HCEC 1CT (cell line): ENCODE measurements at places on chromosomes 4 and X.

- no peak for DNase-seq
These were observed 37.1 kb downstream of the RGS12 start for GRCh38 chr4:3329887-3330286.

DNA sequence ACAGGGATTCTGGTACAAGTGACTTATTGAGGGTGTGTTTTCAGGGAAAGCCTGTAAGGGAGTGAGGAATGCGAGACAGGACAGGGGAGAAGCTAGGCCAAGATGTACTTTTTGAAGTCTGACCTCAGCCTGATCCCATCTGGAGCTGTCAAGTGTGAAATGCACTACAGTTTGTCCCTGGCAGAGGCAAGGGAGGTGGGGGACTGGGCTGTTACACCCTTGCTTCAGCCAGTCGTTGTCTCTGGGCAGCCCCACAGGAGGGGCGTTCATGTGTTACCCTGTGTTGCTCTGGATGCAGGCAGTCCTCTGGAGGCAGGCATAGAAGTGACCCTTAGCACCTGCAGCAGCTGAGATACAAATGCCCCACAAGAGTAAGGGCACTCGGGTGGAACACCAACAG, 25.8 kb downstream of the PPEF1 start:
- DNase-seq = no peak

DNA sequence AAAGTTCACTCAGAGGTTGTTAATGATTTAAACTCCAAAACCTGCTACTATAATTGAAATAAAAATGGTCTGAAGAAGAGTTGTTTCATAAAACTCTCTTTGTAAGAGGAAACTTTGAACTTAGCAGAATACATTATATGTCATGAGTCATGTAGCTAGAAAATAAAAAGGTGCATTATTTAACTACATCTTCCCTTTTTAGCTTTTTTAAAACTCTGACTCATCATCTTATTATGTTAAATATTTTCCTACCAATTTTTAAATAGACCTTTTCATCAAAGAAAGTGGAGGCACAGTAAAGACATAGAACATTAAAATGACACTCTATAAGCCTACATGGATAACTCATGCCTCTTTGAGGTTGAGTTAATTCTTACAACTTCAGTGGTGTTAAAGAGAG, 1.2 kb upstream of the ZNF827 start:
- DNase-seq = peak; percentile 42

DNA sequence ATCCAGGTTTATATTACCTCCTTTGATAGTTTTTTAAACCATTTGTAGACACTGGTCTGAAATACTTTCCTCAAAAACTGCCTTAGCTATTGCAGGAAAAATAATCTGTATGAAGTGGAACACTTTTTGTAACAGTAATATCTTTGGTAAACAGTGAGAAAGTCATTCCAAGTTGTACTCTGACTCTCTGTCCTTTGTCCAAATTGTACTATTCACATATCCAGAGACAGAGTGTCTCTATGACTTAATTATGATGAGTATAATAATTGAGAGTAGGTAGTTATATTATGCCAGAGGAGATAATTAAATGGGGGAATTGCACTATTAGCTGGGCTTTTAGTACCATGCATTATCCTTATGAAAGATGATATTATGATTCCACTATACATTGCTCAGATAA, 112.6 kb upstream of the LCORL start:
- DNase-seq = no peak

DNA sequence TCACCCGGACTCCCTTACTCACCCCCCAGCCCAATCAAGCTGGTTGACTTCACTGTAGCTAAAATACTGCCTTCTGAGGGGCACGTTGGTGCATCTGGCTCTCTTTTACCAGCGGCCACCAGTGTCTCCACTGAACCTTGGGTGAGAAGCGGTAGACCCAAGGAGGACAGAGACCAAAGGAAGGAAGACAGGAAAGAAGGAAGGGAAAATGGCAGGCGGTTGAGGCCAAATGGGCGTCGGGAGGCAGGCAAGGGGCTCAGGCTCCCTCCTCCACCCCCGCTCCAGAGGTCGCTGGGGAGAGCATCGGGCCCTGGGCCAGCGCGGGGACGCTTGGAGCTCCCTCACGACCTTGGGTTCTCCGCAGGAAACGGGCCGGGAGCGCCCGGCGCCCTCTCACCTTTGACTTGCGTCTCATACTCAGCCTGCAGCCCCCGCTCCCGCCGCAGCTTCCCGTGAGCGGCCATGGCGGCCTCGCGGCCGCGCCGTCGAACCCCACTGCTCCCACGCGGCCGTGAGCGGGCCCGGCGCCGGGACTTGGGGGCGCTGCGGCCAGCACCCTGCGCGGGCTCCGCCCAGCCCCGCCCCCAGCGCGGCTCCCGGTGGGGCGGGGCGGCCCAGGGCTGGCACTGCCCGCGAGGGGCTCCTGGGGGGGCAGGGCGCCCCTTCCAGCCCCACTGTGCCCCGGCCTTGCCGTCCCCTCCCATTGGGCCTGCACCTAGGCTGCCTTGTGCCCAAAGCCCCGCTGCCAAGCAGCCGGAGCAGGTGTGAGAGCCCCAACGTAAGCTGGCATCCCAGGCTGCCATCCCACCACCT, at the start of gene ARHGAP4:
Gene ARHGAP4, minus strand, starts transcription at position 526 of the 813 bp plus-strand sequence. Its CDS starts 62 bp downstream, at position 464.
- DNase-seq = no peak

DNA sequence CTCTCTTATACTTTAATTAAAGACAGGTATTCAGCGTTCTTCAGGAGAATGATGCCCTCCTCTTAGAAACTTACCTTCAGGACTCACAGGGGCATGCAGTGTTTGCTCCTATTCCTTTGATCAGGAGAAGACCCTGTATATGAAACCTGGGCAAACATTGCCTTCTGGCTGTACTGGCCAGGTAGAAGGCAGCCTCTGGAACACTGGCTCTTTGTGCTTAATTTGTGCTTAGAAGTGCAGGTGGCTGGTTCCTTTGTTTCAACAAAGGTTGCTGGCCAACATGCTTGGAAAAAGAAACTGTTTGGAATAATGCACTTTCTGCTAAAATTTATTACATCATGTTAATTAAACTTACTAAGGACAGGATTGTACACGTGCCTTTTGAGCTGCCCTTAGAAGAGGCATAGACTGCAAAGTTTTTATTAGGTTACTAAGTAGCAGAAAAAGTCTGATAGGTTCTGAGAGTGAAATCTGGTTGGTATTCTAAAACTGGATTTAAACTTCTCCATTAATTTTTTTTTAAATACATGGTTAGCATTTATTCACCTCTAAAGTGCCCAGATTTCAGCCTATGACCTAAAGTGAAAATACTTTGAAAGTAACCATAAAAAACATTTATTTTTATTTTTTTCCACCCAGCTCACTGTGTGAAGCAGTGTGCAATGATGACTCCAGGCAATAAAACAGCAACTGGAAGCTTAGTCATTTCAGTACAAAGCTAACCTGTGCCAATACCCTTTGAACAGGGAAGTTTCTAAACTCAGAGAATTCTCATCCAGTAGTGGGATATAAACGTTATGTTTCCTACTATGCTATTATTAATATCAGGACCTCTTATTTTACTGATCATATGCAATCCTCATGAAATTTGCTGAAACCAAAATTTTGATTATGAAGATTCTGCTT, 11.3 kb downstream of the RASSF6 start:
- DNase-seq = peak; percentile 55

DNA sequence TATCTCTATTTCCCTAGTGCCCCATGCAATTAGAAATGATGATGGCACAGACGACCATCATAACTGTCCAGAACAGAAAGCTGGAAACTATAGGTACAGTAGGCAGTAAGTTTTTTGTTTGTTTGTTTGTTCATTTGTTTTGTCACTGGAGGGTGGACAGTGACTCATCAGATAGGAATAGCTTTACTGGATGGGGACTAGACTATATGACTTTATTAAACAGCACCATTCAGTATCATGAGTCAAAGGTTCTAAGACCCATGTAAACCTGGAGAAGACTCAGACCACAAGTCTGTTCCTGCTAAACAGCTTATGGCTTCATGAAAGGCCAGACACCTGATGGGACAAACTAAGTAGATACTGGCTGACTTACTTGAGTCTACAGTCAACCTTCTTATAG, 38.4 kb downstream of the PLAC1 start:
- DNase-seq = no peak

DNA sequence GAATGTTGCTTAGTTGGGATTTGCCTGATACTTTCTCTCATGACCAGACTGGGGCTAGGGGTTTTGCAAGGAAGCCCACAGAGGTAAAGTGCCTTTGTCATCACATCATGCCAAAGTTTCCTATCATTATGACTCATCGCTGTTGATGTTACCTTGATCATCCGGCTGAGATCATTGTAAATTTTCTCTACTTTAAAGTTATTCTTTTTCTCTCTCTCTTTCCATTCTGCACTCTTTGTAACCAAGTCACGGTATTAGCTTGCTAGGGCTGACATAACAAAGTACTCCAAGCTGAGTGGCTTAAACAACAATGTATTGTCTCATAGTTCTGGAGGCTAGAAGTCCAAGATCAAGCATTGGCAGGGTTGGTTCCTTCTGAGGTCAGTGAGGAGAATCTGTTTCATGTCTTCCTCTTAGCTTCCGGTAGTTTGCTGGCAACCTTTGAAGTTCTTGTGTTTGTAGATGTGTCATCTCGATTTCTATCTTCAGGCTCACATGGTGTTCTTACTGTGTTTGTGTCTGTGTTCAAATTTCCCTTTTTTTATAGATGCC, 113.0 kb downstream of the DTHD1 start:
- DNase-seq = no peak

- DNase-seq = no peak
These were observed 71.1 kb upstream of the MAGEB2 start for GRCh38 chrX:30144221-30144620.

- DNase-seq = peak; percentile 35
These were observed 628 bp downstream of the MXD4 start for GRCh38 chr4:2261110-2261852.

DNA sequence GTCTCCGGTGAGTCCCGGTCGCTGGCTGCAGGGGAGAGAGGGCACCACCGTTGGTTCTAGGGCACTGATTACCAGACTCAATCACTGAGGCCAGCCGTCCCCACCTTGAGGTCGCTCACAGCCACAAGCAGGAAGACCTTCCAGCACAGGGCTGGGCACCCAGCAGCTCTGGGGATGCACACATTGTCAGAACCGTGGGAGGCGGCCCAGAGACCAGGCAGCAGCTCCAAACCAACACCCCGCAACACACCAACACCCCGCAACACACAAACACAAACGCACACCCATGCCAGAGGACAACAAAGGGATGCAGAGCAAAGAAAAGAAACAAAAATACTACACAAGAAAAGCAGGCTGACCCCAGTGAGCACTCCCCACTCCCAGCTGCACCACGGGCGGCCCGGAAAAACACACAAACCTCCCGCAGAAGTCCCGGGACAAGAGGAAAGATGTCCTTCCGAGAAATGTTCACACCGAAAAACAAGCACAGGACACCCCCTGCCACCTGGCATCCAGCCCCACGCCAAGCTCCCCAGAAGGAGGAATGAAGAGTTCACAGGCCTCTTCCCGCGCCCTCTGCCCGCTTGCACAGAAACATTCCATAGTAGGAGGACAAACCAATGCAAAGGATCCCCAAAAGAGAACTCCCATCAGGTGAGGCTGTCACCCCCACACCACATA, 3.2 kb downstream of the HMX1 start:
- DNase-seq = no peak

- peak; percentile 60 for DNase-seq
These were observed 49.6 kb downstream of the MAP7D2 start for GRCh38 chrX:20066968-20067708.

GRCh38 chr4:8045909-8046308, 106.2 kb upstream of the AFAP1 start:
- no peak for DNase-seq

DNA sequence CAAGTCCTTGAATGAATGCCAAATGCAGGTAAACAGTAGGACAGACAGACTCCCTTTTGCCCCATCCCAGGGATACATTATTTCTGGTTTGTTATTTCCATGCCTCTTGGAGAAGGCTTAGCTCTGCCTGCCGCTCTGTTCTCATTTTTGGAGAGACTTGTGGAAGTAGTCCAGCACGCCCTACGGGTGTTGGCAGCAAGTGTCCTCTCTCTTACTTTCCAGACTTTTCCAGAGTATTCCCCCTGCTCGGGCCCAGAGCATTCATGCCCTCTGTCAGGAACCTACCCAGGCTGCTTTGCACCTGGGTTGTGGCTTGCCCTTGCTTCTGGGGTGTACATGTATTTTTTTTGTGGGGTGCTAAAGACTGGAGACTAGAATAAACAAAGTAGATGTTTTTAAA, 15.3 kb downstream of the SLC34A2 start:
- DNase-seq = no peak

- DNase-seq = no peak
These were observed 171.3 kb downstream of the PTTG2 start for GRCh38 chr4:38131371-38132091.

- DNase-seq = no peak
These were observed 470.5 kb downstream of the GRXCR1 start for GRCh38 chr4:43362875-43363636.

GRCh38 chr4:26069218-26069617, 155.2 kb downstream of the SMIM20 start:
- peak; percentile 45 for DNase-seq

DNA sequence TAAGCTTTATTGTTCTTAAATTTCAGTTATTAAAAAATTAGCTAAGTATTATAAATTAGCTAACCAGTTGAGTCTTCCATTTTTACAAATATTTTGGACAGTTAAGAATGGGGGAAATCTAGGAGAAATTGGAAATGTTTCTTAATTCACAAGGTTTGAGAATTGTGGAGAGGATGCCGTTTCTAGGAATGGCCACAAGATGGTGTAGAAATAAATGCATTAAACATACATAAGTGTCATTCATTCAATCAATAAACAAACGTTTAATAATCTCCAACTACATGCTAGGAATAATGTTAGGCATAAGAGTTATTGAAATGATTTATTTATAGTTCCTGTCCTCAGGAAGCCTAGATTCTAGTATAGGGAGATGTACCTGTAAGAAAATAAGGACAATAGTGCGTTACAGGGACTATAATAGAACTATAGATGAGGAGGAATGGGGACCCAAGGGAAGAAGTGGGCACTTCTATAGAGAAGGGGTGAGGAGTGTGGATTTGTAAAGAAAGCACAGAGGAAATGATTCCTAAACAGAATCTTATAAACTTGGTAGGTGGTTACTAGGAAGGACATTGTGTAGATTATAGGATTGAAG, 195.7 kb upstream of the ANK2 start:
- DNase-seq = peak; percentile 2

GRCh38 chr4:83209419-83209818, 75.2 kb downstream of the COQ2 start:
- no peak for DNase-seq

DNA sequence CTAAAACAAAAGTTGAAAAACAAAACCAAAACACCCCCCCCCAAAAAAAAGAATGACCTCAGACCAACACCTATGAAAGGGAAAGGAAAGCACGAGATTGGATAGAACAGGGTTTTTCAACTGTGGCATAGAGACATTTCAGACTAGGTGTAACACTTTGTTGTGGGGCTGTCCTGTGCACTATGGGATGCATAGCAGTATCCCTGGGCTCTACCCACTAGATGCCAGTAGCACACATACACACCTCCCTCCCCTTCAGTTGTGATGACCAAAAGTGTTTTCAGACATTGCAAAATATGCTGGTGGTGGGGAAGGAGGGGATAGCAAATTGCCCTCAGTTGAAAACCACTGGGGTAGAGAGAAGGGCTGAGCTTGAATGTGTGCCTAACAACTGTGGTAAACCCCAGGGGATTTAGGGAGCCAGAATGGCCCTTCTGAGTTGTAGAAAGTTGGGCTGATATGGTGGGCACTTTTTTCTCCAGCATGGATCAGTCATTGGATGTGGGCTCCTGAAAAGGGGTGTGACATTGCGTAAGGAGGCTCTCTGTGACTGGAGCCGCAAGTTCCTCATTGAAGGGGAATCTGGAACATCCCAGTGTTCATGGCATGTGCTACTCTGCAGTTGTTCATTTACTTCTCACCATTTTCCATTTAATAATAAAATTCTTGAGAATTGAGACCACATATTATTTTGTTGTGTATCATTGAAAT, 8.8 kb upstream of the GEMIN8 start:
- no peak for DNase-seq

- DNase-seq = no peak
These were observed 862.8 kb downstream of the TRIML1 start for GRCh38 chr4:189001971-189002450.
